ENCODE measurements at places on chromosomes 11 and 22.

DNA sequence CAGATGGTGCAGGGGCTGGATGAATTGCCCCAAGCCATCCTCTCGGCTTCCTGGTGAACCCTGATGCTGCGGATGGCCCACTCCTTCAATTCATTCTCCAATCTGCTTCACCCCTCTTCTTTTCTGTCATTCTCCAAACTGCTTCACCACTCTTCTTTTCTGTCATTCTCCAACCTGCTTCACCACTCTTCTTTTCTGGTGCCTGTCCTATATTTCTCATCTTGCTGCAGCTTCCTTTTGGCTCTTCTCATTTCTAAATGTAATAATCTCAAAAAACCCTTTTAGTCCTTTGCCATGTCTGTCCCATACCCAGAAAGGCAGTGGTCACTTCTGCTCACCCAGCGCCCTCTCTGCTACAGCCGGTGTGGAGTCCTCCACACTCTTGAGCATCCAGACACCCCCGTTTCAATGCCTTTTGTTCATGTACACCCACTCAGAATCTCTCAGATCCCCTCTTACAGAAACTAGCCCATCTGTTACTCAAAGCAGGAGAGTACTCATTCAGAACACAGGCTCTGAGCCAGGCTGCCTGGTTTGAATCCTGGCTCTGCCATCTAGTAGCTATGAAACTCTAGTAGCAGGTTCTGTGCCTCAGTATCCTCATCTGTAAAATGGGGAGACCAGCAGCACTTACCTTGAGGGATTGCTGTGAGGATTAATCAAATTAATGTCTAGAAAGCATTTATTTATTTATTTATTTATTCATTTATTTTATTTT is 14.9 kb downstream of the SERPIND1 start:
- no peak for DNase-seq

DNA sequence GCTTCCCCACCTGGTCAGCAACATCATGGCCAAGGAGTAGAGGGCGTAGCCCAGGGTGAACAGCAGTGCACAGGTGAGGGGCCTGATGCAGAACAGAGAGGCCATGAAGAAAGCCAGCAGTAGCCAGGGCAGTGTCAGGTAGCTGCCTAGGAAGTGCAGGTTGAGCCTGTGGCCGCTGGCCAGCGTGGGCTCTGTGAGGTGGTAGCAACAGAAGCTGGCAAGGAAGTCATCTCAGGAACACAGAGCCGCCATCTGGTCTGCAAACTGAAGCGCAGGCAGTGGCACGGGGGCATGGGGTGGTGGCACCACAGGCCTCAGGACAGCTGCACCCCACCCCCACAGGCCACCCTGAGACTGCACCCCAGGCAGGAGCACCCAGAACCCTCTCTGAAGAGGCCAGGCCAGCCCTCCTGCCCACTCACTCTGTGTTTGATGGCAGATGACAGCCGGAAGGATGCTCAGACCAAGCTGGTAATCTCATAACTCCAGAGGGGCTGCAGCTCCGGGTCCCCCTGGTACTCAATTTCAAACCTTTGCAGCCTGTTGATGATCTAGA is 95.3 kb downstream of the MED15 start:
- DNase-seq, result no peak

- DNase-seq, result no peak
These were observed 4.2 kb downstream of the SHANK2 start for GRCh38 chr11:71248251-71248570.

DNA sequence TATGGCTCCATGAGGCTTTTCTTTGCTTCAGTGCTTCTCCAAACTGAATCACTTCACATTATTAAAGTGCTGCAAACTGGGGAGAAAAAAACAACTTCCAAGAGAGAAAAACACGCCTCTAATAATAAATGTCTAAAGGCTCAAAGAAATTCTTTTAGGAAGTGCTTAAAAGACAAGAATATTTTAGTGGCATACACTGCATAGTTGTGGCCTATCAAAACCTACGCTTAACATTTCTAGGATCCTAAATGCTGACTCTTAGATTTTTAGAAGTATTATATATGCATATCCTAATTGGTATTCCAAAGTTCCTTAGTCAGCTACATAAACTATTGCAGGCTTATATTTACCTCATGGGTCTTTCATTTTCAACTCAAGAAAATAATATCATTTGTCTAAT is 879.0 kb upstream of the CCDC90B start:
- DNase-seq, result no peak

DNA sequence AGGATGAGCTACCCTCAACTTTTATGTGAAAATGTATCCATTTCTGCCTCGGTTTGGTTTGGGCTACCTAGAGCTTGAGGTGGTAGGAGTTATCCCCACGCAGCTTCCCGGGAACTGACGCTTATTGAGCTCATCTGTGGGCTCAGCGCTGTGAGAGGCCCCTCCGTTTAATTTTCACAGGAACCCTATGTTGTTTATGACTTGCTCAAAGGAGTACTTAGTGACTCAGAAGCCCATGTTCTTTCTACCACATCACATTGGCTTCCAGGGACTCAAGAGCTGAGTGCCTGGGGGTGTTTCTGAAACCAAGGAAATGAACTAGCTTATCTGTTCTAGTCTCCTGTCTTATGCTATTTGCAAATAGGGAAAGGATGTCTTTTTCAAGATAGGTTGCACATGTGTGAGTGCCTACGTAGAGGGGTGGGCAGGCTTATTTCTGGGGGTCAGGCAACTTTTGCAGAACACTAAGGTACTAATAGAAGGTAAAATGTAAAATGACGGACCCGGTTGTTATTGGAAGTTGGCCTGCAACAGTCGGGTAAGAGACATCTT is 40.5 kb downstream of the MICAL2 start:
- DNase-seq, result no peak

DNA sequence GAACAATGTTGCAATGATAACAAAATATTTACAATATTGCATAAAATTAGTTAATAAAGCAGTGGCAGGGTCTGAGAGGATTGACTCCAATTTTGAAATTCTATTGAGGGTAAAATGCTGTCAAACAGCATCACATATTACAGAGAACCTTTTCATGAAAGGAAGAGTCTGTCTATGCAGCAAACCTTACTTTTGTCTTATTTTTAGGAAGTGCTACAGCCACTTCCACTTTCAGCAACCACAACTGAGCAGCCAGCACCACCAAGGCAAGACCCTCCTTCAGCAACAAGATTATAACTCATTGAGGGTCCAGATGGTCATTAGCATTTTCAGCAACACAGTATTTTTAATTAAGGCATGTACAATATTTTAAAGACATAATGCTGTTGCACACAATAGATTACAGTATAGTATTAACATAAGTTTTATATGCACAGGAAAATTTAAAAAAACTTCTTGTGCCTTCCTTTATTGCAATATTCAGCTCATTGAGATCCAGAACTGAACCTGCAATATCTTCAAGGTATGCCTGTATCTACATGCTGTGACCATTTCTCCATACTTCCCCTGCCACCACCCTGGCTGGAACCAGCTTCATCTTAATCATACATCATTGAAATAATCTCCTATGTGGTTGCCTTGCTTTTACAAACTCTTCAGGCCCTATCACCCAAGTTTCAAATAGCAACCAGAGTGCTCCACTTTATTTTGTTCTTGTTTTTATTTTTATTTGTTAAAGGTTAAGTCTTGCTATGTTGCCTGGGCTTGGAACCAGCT is 711.2 kb downstream of the KCNA4 start:
- DNase-seq, result no peak

Measured in stimulated activated CD8-positive, alpha-beta memory T cell treated with anti-CD3 and anti-CD28 coated beads, Interleukin-7, amount 100 ng/mL, for 1 hour (primary cell).